NCI-H187 treated with DMSO at 0.1 percent for 48 hours (cell line): ENCODE measurements at places on chromosomes 2 and 18.
A peak's percentile ranks its signal among the peaks of the same experiment; 100 is the strongest.

DNA sequence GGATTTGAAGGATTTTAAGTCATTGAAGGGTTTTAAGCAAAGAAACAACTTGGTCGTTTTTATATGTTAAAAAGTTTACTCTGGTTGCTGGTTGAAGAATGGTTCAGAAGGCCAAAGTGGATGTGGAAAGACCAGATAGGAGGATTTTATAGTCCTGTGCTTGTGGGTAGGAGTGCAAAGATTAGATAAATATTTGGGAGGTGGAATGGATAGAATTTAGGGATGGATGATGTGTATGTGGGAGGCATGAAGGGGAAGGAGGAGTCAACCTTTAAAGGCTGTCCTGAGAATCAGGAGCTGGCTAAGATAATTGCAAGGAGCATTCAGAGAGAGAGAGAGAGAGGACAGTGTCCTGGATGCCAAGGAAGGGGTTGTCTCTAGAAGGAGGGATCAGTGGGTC lies 190.1 kb upstream of the SPRED2 start:
- no peak for DNase-seq

GRCh38 chr2:10787176-10787968 lies 25.2 kb downstream of the PDIA6 start:
- no peak for DNase-seq

DNA sequence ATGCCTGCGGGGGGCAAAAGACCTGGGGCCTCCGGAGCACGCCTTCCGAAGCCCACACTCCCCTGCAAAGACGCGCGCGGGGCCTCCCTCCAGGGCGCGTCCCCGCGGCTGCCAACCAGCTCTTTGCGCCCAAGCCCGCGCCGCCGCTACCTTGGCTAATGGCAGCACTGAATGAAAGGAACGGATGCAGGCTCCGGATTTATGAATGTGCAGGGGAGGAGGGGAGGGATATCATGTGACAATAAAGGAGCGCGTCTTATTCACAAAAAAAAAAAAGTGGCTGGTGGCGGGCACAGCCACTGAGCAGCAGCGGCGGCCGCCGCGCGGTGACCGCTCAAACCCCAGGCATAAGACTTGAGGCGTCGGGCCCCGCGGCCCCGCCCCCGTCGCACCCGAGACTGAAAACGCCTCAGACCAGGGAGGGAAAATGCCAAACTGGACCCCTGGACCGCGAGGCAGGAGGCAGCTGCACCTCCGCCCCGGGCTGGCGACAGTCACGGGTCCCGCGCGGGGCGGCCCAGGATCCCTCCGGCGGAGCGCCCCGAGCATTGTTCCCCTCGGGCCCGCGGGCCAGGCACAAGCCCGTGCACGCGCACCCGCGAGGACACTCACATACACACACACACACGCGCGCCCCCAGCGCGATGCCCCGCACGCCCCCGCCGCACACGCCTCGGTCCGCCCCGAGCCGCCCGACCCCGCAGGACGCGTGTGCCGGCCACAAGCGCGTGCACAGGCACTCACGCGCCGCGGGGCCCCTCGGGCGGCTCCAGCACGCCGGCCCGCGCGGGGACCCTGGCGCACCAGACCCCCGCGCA lies 1.6 kb downstream of the SPRED2 start:
- DNase-seq: peak; percentile 14

- no peak for DNase-seq
Observed at GRCh38 chr2:10193851-10194820, 71.6 kb downstream of the RRM2 start.

- DNase-seq: no peak
Observed at GRCh38 chr2:141728886-141729285, 401.9 kb downstream of the LRP1B start.

DNA sequence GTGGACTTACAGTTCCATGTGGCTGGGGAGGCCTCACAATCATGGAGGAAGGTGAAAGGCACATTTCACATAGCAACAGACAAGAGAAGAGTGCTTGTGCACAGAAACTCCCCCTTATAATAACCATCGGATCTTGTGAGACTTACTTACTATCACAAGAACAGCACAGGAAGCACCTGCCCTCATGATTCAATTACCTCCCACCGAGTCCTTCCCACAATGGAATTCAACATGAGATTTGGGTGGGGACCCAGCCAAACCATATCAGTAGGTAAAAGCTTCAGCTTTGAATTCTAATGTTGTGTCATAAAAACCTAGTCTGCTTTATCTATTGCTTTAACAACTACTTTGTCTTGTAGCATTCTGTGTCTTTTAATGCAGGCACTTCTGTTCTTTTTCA lies 140.4 kb upstream of the PIK3C3 start:
- DNase-seq: no peak

- DNase-seq: no peak
Observed at GRCh38 chr2:108895188-108895587, 93.8 kb downstream of the EDAR start.

GRCh38 chr2:919672-920071 lies 31.0 kb upstream of the SNTG2 start:
- DNase-seq: no peak

DNA sequence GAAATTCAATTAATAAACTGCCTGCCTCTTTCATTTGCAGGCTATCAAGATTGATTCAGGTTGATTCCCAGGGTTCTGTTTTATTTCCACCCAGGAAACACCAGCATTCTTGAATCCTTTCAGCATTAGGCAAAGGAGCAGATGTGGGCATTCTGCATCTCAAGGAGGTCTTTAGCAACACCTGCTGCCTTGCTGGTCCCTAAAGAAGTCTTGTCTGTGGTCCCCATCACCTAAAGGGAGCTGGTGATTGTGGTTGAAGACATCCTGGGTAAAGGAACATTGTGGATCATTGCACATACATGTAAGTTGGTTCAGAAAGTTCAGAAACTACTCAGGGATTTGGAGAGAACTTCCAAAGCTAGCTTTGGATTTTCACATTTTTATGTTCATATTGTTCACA lies 78.3 kb downstream of the EVA1A start:
- DNase-seq: no peak

- DNase-seq: no peak
Observed at GRCh38 chr2:28749526-28749925, 2.1 kb upstream of the PPP1CB start.

- DNase-seq: no peak
Observed at GRCh38 chr18:32707147-32707546, 65.7 kb downstream of the KLHL14 start.

DNA sequence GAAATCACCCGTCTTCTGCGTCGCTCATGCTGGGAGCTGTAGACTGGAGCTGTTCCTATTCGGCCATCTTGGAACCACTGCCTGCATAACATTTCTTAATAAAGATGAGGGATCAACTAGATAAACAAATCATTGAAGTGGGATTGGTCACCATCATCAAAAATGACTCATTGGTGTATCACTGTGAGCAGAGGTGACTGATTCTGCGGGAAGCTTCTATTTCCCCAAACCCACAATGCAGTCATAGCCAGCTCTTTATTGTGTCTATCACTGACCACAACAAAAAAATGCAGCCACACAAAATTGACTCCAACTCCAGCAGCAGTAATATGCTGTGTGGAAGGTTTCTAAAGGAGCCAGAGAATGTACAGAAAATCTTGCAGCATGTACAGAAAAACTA lies 630.7 kb upstream of the HS6ST1 start:
- no peak for DNase-seq

- peak; percentile 85 for DNase-seq
Observed at GRCh38 chr2:64522843-64523428, 1.2 kb upstream of the AFTPH start.

- DNase-seq: peak; percentile 44
Observed at GRCh38 chr18:6056171-6056910, 161.0 kb upstream of the TMEM200C start.

- no peak for DNase-seq
Observed at GRCh38 chr2:209523867-209524266, 100.0 kb downstream of the MAP2 start.

DNA sequence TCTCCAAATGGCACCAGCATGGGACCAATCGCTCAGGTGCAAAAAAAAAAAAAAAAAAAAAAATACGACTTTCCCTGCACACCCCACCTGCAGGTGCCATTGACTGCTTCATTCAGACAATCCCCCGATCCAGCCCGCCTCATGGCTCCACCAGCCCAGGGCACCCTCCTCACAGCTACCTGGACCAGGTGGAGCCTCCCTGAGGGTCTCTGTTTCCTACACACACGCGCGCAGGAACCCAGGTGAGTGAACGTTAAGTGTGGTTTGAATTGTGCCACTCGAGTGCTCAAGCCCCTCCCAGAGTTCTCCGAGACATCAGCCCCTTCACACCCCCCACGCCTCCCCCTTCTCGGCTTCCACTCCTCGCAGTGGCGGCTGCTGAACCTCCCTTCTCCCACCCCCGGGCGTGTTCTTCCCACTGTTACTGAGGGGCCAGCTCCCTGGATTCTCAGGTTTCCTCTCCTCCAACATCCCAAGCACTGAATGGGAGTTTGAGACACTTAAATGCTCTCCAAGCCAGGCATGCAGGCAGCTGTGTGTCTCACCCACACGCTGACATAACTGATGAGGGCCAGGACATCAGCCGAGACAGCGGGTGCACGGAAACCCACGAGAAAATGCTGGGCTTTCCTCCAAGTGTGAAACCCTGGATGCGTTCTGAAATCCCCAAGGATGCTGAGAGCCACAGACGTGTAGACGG lies 88.8 kb upstream of the SNTG2 start:
- DNase-seq: peak; percentile 88

DNA sequence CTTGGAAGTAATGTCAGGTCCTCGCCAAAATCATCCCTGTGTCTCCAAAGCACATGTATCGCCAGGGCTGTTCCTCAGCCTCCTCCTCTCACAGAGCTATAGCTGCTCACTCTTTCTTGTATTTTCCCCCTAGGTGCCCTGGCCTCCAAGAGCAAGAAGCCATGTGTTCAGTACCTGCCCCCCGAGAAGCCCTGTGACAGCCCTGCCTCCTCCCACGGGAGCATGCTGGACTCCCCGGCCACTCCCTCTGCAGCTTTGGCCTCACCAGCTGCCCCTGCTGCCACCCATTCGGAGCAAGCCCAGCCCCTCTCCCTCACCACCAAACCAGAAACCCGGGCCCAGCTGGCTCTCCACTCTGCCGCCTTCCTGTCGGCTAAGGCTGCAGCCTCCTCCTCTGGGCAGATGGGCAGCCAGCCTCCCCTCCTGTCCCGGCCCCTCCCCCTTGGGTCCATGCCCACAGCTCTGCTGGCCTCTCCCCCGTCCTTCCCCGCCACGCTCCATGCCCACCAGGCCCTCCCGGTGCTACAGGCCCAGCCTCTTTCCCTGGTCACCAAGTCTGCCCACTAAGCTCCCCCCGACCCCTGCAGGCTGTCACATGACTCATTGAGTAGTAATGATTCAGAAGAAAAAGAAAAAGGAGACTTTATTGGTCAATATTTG lies 18.8 kb downstream of the TGOLN2 start:
- no peak for DNase-seq

DNA sequence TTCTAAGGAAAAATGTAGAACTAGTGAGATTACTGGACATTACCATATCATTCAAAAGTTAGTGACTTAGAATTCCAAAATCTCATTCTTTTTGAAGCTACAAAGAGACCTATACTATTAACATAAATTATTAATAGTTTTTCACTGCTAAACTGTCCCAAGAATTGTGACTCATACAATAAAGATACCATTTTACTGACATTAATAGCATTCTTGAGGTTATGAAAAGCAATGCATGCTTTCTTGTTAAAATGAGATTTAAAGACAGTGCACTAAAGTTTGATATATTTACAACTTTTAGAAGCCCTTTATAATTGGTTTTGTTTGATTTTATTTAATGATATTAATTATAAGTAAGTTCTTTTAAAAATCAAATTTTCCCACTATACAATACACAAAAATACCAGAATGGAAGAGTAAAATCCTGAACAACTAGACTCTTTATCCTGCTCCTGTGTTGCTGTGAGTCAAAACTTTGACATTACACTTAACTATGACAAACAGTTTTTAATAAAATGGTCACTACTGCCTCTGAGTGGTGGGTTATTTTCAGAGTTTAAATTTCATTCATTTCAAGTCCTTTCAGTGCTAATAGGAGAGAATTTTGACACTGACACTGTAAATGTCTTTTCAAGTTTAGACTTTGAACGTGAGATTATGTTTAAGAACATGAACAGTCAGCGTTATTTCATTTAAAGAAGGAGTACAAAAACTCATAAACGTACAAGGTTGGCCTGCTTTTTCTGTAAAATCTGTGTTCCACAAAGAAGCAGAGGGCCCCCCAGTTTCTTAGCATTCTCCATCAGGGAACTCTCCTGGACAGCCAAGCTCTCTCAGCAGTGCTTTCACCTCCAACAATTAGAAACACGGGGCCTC lies 54.5 kb downstream of the FAM124B start:
- DNase-seq: no peak

DNA sequence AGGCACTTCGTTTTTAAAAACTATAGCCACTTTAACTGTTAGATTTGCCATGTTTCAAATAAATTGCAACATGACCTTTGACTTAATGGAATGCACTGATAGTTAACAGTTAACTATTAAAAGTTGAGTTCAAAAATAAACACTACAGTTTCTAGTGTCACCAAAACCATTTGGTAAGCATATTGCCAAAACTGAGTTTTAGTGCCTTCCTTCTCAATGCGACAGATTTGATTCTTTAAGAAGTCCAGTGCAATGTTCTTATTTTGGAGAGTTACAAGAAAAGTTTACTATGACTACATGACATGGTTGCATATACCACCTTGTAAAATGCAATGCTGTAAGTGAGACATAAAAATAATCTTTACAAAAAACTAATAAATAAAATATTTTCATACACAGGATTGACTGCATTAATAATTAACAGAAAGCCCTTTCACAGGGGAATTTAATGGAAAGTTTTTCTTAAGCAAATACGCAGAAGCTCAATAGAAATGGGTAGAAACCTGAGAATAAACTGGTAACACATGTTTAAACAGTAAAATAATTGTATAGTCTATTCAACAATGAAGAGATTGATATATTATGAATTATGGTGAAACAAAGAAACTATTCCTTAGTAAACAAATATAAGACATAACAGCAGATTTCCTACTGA lies 53.8 kb downstream of the GRB14 start:
- no peak for DNase-seq

DNA sequence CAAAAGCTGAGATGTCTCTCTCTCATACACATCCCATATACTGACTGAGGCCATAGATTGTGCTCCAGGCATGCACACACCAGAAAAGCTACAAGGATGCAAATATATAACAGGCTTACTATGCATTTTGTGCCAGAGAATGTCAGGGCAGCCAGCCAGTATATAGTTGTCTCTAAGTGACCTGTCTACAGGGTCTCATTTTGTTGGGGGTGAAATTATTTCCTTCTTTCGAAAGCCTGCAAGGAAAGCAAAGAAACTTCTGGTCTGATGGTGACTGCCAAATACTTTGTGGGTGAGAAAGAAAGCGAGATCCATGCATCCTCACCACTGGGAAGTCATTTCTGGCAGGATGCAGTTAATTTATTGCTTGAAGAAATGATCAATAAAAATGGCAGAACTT lies 70.2 kb downstream of the CDCA7 start:
- DNase-seq: no peak

- DNase-seq: no peak
Observed at GRCh38 chr2:186382932-186383331, 103.1 kb upstream of the ZC3H15 start.

GRCh38 chr2:33835911-33836310 lies 236.8 kb upstream of the FAM98A start:
- no peak for DNase-seq

- DNase-seq: no peak
Observed at GRCh38 chr2:147424766-147425165, 420.1 kb upstream of the ACVR2A start.

- no peak for DNase-seq
Observed at GRCh38 chr18:45783097-45784075, 42.1 kb upstream of the SIGLEC15 start.
